RPMI7951 (cell line): ENCODE measurements at places on chromosomes 1 and 21.

- no peak for DNase-seq
These were observed 27.5 kb upstream of the PRKACB start for GRCh38 chr1:84116558-84116957.

DNA sequence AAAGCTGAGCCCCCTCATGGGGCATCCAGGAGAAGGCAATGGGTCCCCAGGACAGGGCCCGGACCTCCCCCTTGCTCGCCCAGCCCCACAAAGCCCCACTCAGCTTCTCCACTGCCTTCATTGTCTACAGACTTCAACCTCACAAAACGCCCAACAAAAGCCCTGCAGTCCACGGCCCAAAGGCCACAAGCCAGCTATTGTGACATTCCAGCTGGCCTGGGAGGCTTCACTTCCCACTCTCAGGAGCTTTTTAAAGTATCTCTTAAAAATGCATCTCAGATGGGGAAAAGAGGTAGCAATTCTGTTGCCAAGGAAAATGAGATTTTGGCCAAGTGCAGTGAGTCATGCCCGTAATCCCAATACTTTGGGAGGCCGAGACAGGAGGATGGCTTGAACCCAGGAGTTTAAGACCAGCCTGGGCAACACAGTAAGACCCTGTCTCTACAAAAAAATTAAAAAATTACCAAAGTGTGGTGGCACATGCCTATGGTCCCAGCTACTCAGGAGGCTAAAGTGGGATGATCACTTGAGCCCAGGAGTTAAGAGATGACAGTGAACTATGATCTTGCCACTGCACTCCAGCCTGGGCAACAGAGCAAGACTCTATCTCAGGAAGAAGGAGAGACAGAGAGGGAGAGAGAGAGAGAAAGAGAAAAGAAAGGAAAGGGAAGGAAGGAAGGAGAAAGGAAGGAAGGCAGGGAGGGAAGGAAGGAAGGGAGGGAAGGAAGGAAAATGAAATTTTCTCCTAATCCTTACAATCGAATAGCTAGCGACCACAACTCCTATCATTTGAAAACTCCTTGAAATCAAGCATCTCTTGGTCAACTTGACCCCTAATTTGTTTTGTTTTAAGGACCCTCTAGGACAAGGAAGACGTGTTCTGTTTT lies 31.4 kb upstream of the TARDBP start:
- DNase-seq = peak; percentile 58

DNA sequence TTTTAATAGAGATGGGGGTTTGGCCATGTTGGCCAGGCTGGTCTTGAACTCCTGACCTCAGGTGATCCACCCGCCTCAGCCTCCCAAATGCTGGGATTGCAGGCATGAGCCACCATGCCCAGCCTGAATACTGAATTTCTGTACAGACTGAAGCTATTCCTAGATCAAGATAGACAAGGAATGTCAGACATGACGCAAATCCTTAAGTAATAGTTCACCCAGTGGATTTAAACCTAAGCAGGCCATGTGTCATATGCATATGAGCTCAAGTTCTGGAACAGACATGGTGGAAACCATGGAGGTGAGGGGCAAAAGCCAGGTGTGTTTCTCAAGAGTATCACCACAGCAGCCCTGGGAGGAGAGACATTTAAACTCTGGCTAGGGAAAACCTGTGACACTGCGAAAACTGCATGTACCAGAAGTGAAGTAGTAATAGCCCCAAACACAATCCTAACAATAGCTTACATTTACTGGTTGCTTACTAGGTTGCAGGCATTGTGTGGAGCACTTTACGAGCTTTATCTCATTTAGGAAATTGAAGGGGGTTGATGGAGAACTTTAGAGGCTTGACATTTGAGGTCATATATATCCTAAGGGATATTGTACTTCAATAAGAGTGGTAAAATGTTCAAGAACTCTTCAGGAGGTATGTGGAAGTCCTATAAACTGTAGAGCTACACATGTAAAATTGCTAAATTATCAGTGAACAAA lies 31.7 kb upstream of the MAN1A2 start:
- DNase-seq = no peak

- peak; percentile 91 for DNase-seq
These were observed 58.8 kb downstream of the CAPZB start for GRCh38 chr1:19426294-19427086.

- peak; percentile 67 for DNase-seq
These were observed 15.6 kb downstream of the TPM3 start for GRCh38 chr1:154176337-154176736.

GRCh38 chr1:26530895-26531598 lies 1.5 kb downstream of the RPS6KA1 start:
- DNase-seq = peak; percentile 71

- no peak for DNase-seq
These were observed 89.1 kb upstream of the COL24A1 start for GRCh38 chr1:86245566-86246190.
